Bronchial epithelial cell (primary cell): ENCODE measurements at places on chromosomes 1 and 21.

DNA sequence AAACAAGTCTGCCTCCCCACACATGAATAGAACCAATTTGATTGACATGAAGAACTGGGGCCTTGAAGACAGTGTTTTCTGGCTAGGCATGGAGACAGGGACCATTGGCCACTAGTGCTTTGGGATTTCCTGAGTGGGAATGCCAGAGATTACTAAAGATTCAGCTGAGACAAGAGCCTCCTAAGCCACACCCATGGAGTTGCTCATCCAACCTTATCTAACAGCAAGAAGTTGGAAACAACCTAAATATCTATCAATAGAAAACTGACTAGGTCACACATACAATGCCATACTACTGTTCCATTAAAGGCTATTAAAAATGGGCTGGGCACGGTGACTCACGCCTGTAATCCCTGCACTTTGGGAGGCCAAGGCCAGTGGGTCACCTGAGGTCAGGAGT lies 184.1 kb downstream of the ZBTB18 start:
- no peak for DNase-seq

- DNase-seq = no peak
Observed at GRCh38 chr1:97006044-97006661, 284.6 kb downstream of the PTBP2 start.

- DNase-seq = no peak
Observed at GRCh38 chr1:2840036-2840809, 38.7 kb upstream of the TTC34 start.

DNA sequence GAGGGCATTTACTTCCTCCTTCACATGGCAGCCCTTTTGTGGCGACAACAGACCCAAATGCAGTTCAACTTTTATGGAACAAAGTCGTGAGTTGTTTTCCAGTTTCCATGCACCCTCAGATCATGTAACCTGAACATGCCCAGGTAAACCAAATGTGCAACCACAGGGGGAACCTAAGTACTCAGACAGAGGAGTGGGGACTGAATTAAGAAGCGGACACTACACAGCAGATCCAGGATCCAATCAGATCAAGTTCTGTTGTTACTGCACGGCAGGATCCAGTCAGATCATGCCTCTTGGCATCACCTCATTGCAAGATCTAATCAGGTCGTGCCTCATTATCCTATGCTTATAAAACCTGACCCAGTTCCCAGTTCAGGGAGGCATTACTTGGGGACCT lies 115.7 kb downstream of the MATN1 start:
- DNase-seq = no peak

GRCh38 chr1:19407494-19408096 lies 77.7 kb downstream of the CAPZB start:
- no peak for DNase-seq

- DNase-seq = no peak
Observed at GRCh38 chr1:29324202-29324601, 87.9 kb downstream of the PTPRU start.

GRCh38 chr1:217626321-217626720 lies 4.6 kb downstream of the GPATCH2 start:
- peak; percentile 74 for DNase-seq

DNA sequence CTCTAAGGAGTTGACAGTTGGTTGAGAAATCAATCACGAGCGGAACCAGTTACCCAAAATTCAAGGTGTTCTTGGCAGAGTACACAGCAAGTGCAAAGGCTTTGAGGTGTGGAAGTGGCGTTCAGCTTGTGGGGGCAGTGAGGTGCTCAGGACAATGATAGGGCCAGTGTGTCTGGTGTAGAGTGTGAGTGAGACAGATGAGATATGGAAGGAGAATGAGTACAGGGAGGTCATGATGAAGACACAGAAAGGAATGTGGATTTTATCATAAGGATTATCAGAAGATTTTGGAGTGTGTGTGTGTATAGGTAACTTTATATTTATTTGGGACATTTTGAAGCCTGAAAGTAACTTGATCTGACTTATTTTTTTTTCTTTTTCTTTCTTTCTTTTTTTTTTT lies 40.9 kb downstream of the IFI44 start:
- DNase-seq = no peak

- DNase-seq = no peak
Observed at GRCh38 chr1:241695246-241696171, 43.4 kb downstream of the WDR64 start.

GRCh38 chr1:117143871-117144270 lies 22.3 kb upstream of the TRIM45 start:
- DNase-seq = no peak

DNA sequence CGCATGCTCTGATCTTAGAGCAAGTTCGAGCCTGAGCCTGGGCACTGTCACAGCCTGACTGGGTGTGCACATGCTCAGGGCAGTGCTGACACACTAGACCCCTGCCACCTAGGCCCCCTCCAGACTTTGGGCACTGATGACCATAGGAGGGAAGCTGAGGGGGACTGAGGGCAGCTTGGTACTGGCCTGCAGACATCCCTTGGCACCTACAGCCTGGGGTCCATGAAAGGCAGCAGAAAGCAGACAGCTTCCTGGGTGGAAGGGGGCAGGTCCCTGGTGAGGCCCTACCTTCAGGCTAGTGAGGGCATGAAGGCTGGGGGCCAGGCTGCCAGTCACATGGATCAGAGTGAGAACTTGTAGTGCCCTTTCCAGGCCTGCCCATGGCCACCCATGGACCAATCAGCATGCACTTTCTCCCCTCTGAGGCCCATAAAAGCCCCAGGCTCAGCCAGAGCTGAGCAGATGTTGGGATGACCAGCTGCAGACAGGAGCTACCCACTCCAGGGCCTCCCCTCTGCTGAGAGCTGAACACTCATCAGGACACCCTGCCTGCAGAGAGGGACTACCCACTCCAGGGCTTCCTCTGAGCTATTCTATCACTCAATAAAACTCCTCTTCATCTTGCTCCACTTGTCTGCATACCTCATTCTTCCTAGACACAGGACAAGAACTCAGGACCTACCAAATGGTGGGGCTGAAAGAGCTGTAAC lies 680.8 kb downstream of the MATN1 start:
- DNase-seq = no peak

GRCh38 chr21:39666026-39666425 lies 53.3 kb downstream of the B3GALT5 start:
- no peak for DNase-seq

- DNase-seq = peak; percentile 85
Observed at GRCh38 chr1:118335331-118335732, 150.3 kb upstream of the SPAG17 start.

- no peak for DNase-seq
Observed at GRCh38 chr1:203447151-203447550, 28.5 kb upstream of the PRELP start.

- DNase-seq = peak; percentile 89
Observed at GRCh38 chr1:85313888-85314696, 37.7 kb upstream of the BCL10 start.

- no peak for DNase-seq
Observed at GRCh38 chr1:17198476-17199258, 6.3 kb upstream of the PADI1 start.

DNA sequence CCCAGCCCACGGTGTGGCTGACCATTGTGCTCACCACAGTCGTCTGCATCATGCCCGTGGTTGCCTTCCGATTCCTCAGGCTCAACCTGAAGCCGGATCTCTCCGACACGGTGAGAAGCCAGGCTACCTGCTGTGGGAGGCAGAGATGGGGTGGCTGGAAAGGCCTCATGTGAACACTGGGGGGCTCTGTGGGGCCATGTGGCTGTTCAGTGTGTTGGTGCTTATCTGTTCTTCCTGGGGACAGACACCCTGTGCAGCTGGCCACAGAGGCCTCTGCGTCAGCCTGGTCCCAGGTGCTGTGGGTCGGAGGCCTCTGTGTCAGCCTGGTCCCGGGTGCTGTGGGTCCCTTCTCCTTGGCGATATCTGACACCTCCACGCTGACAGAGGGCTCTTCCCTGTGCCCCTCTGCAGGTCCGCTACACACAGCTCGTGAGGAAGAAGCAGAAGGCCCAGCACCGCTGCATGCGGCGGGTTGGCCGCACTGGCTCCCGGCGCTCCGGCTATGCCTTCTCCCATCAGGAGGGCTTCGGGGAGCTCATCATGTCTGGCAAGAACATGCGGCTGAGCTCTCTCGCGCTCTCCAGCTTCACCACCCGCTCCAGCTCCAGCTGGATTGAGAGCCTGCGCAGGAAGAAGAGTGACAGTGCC lies 23.2 kb downstream of the ATP8B2 start:
- DNase-seq = no peak

DNA sequence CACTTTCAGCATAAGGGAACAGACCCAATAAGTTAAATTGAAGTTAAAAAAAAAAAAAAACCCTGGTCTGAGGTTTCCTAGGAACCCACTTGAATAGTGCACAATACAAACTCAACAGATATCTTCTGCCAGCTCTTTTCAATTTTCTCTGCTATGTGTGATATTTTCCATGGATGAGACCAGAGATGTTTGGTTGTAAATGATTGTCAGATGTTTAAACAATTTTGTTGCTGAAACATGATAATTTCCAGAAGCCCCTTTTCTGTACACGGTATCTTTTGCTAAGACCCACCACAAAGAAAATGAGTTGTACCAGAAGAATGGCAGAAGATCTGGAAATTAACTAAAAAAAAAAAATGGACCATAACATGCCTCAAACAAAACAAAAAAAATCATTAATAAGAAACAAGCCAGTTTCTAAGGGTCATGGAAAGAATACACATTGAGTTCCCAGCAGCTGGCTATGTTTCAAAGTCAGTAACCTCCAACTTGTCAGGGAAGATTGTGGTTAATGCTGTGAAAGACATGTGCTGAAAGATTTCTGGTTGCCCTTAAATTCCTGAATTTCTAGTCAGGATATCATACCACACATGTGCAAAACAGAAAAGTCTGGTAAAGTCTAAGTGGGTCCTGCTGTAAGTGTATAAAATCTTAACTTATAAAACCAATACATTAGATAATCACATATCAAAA lies 35.6 kb upstream of the MGST3 start:
- DNase-seq = no peak

DNA sequence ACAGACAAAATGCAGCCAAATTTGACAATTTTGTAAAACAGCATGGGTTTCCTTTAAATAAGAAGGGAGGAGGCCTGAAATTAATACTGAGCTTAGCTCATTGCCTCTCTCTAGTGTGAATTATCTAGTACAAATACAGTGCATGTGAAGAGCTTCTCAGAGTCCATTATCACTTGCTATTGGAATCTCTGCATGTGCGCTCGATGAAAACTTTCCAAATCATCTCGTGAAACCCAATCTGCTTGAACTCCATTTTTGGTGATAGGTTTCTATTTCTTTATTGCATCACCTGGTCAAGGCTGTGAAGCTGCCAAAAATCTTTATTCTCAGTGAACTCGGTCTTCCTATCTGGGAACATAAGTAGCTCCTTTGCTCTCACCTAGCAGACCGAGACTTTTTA lies 49.5 kb upstream of the LYPLAL1 start:
- DNase-seq = no peak

- no peak for DNase-seq
Observed at GRCh38 chr1:210291786-210292230, 36.9 kb upstream of the HHAT start.

- no peak for DNase-seq
Observed at GRCh38 chr1:181173761-181174447, 85.4 kb downstream of the IER5 start.

GRCh38 chr1:61951731-61952580 lies 209.7 kb downstream of the PATJ start:
- peak; percentile 37 for DNase-seq

- DNase-seq = peak; percentile 97
Observed at GRCh38 chr1:239250353-239251035, 135.9 kb upstream of the CHRM3 start.

DNA sequence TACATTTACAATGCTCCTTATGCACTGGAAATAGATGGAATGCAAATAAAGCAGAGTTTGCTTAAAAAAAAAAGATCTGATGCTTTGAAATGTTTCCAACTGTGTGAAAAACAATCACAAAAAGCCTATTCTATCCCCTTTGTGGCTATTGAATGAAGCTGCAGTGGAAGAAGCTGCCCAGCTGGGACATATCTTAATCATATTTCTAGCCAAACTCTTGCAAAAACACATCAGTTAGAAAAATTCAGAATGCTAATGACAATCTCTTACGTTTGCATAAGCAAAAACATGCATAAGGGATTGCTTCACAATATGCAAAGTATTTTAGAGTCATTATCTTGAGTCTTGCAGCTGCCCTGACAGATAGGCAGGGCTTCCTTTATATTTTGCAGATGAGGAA lies 526.4 kb upstream of the USP24 start:
- no peak for DNase-seq

GRCh38 chr1:109272021-109272799 lies 10.7 kb downstream of the PSRC1 start:
- no peak for DNase-seq

DNA sequence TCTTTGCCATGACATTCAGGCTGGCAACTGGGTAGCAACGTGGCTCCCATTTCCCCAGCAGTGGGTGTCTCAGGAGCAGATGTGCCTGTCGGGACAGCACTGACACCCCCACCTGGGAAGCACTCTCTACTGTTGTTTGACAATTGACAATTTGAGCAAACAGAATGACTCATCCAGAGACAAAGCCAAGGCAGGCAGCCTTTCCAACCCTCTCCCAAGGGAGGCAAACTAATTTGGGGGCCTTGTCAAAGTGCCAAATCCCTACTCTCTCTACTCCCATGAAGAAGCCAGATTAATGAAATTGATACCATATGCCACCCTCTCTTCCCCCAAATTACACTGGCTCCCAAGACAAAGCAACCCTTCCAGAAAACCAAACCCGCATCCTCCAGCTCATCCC lies 65.6 kb downstream of the GRIK3 start:
- no peak for DNase-seq

DNA sequence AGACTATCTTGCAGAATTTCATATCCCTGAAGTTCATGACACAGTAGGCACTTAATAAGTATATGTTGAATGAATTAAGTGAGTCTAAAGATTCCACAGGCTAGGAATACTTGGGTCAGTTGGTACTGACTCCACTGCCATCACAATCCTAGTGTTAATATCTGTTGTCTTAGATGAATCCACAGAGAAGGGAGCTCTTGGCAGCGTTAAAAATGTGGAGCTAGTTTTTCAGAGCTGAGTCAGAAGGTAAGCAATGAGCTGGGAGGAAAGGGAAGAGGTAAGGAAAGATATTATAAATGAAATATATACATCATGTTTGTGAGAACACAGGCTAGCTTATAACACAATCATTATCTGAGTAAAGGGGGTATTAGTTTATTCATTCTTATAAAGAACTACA lies 21.8 kb upstream of the GORAB start:
- no peak for DNase-seq

GRCh38 chr1:177857285-177857684 lies 112.6 kb downstream of the SEC16B start:
- no peak for DNase-seq

GRCh38 chr1:112877750-112878149 lies 78.2 kb downstream of the SLC16A1 start:
- DNase-seq = no peak

DNA sequence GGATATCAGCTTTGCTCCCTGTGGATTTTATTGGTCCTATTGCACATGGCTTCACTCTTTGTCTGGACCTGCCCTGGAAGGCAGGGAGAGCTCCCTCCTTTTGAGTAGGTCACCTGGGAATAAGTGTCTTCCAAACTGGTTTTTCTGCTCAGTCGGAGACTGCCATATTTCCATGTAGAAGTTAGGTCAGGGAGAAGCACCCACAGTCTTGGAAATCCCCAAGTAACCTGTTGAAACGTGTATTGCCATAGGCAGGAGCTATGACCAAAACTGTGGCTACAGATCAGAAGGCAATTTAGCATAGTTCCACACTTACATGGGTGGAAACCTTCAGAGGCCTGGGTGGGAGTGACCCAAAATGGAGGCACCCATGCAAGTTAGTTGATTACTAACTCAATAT lies 3.5 kb upstream of the GNG12 start:
- DNase-seq = peak; percentile 99

- no peak for DNase-seq
Observed at GRCh38 chr1:229430761-229431283, 3.1 kb downstream of the ACTA1 start.
